AG09319 (cell line): ENCODE measurements at places on chromosomes 5 and 9.

- no peak for DNase-seq
Observed at GRCh38 chr5:20469792-20470191, 481.8 kb upstream of the CDH18 start.

- DNase-seq: no peak
Observed at GRCh38 chr5:92775711-92776615, 805.1 kb downstream of the NR2F1-AS1 start.

DNA sequence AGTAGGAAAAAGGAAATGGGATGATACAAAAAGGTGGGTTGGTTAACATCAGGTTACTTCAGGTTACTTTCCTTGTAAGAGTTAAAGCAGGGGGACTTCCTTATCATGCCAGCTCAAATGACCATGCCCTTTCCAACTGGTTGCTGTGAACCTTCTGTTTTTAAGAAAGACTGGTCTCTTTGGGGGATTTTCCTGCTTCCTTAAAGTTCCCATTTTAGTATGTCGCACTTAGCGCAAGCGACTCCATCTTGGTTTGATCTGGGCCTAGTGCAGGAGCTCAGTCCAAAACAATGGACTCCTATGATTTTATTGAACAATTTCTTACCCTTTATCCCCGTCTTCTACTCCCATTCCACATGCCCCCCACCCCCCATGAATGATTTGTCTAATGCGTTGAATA is 169.8 kb downstream of the INSYN2B start:
- no peak for DNase-seq

GRCh38 chr9:21672761-21673160 is 129.7 kb upstream of the MTAP start:
- no peak for DNase-seq

DNA sequence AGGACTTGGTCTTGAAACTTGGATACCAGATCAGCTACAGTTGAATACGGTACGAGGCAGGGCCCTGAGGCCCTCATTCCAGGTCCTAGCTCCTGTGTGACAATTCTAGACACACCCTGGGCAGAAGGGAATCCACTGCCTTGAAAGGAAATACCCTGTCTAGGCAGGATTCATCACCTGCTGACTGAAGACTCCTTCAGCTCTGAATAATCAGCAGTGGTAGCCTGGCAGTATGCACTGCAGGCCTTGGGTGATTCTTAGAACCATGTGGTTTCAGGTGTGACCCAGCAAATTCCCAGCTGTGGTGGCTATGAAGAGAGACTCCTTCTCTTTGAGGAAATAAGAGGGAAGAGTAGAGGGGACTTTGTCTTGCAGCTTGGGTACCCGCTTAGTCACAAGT is 17.2 kb upstream of the EFNA5 start:
- DNase-seq: no peak

- DNase-seq: no peak
Observed at GRCh38 chr5:6279607-6280006, 98.7 kb downstream of the MED10 start.

- DNase-seq: no peak
Observed at GRCh38 chr9:135509458-135509857, 9.0 kb downstream of the MRPS2 start.

- no peak for DNase-seq
Observed at GRCh38 chr9:84450029-84450428, 109.5 kb upstream of the SLC28A3 start.

- DNase-seq: peak; percentile 58
Observed at GRCh38 chr5:97231025-97231636, 48.1 kb upstream of the RIOK2 start.

GRCh38 chr5:133715216-133715615 is 102.9 kb upstream of the FSTL4 start:
- no peak for DNase-seq

- DNase-seq: no peak
Observed at GRCh38 chr5:83096660-83097339, 19.5 kb downstream of the XRCC4 start.

- DNase-seq: no peak
Observed at GRCh38 chr9:89792189-89793123, 187.6 kb downstream of the GADD45G start.

DNA sequence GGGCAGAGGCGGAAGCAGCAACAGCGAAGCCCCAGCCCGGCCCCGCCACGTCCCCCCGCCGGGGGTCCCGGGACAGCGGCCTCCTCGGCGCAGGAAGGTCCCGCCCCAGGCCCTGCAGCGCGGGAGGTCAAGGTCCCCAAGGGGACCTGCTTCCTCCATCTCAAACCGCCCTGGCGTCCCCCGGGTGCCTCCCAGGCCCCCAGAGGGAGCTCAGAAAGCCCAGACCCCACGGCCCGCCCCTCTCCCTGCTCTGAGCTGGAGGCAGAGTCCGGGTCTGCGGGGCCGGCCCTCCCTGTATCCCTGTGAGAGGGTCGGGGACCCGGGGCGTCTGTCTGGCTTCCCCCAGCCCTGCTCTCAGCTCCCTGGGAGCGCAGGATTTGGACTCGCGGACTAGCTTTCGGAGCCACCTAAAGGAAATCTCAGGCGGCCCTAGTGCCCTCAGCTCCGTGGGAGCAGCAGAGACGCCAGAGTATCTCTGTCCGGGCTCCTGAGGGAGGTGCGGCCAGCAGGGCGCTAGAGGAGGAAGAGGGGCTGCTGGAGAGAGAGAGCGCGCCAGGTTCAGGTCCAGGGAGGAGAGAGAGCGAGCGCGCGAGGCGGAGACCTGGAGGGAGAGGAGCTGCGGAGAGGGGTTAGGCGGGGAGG is 30.7 kb downstream of the EXOC3 start:
- no peak for DNase-seq

DNA sequence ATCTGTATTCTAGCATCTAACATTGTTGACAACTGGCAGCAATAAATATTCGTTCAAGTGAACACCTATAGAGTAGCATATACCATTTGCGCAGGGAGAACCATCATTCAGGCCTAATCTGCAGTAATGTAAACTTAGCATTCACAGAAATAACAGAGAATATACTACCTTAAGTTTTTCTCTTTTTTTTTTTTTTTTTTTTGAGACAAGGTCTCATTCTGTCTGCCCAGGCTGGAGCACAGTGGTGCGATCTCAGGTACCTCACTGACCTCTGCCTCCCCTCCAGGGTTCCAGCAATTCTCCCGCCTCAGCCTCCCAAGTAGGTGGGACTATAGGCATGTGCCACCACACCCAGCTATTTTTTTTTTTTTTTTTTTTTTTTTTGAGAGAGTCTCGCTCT is 12.1 kb downstream of the UBAP2 start:
- DNase-seq: no peak

DNA sequence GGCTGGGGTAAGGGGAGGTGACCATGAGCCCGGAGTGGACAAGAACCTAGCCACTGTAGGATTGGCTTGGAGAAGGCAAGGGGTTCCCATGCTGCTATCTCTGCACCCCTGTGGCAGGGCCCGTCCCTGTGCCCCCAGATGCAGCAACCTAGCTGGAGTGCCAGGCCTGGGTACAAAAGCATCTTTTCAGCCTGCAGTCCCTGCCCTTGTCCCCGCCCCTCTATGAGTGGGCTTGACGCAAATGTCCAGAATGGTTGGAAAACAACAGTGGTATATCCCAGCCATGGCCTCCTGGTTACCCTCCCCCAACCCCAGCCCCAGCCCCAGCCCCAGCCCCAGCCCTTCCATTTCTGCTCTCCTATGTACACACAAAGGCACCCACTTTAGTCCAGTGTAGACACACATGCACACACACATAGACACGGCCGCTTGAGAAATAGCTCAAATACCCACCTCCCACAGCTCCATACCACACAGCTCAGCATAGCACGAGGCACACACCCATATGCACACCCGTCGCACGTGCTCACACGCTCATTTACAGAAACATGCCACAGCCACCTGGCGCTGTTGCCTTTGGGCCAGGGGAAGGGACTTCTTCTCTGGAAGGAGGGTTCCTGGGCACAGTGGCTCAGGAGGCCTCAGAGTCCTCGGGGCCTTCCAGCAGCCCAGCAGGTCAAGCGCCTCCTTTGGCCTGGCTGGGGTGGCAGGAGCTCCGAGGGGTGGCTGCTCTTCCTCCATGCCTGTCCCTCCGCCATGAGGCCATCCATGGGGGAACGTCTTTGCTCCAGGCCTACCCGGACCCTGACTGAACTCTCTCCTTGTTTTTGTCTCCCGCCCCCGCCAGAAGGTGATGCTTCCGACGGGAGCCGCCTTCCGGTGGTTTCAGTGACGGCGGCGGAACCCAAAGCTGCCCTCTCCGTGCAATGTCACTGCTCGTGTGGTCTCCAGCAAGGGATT is 34.1 kb downstream of the CXXC5 start:
- DNase-seq: no peak

- DNase-seq: no peak
Observed at GRCh38 chr5:41415242-41415641, 95.2 kb downstream of the PLCXD3 start.

GRCh38 chr5:139641116-139642080 is 6.8 kb upstream of the CXXC5 start:
- no peak for DNase-seq

DNA sequence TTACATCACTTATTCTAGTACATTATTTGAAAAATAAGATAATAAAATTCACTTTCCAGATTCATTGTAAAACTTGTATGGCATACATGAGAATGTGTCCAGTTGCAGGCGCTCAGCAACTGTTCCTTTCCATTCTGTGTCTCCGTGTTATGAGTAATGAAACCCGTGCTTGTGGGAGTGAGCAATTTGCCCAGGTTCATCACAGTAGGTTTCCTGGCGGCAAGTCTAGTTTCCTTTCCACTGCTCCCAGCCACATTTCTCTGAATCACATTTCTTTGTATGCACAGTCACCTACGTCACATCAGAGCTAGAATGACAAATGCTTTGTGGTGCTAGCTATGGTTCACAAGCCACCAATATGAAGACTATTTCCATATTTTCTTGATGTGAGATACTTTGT is 39.9 kb downstream of the MOCS2 start:
- DNase-seq: peak; percentile 24

DNA sequence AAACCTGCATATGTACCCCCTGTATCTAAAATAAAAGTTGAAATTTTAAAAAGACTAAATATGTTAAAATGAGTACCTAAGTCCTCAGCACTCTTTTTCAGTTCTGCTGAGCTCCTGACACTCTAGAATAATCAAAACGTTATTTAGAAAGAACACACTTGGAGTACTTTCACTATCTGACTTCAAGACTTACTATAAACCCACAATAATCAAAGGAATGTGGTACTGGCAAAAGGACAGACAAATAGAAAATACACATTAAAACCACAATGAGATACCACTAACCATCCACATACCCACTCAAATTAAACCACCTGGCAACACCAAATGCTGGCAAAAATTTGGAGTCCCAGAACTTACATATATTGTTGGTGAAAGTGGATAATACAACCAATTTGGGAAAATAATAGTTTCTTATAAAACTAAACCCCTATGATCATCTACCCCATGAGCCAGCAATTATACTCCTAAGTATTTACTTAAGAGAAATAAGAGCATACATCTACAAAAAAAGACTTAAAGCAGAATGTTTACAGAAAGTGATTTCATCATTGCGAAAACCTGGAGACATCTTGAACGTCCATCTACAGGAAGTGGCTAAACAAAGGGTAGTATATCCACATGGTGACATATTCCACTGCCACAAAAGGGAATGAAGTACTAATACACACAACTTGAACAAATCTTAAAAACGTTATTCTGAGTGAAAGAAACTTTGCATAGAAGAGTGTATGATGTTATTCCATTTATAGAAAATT is 12.8 kb upstream of the PRSS3 start:
- DNase-seq: no peak

- DNase-seq: no peak
Observed at GRCh38 chr5:107813559-107813958, 142.8 kb upstream of the EFNA5 start.

GRCh38 chr5:173630724-173631365 is 14.4 kb upstream of the BOD1 start:
- DNase-seq: no peak
